Caudate nucleus (tissue), 63 donors: ENCODE measurements at places on chromosomes 6 and 20.

DNA sequence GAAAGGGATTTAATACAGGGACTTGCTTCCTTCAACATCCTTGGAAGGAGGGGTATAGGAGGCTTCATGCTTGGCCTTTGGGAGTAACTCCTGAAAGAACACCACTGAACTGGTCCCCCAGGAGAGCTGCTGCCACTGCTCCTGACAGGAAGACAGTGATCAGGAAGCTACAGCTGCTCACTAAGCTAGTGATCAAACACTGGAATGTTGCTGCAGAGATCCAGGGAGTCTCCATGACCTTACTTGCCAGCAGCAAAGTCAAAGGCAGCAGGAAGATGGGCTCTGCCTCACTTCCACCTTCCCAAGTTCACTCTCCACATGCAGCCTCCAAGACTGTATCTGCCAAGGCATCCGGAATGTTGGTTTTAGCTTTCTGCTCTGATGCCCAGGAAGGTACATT is 31.8 kb downstream of the PIM1 start:
- DNase-seq, result no peak

DNA sequence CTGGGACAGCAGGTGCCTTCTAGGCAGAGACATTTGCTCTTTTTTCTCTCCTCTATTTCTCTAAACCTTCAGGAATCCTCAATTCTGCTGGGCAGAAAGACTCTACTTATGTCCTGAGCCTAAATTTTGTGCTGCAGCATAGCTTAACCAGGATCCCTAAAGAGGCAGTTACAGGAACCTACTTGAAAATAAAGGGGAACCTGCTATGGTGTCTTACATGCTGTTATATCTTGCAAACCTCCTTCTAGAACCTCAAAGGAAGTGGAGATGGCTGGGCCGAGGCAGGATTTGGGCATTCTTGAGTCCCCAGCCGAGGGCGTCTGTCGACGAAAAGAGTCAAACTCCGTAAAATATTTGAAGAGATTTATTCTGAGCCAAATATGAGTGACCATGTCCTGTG is 17.1 kb upstream of the GMNN start:
- no peak for DNase-seq

DNA sequence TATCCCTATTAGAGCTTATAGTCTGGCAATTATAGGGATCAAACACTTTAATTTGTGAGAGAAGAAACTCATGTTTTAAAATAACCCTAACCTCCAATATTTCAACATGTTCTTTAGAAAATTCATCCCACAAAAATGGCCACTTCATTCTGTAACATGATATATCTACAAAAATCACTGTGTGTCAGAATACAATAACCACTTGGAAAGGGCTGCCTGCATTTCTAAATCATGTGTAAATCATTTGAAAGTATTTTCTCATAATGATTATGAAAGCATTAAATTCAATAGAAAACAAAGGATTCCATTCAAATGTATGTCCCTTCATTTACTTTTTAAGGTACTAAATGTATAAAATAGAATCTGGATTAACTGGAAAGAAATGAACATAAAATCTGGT is 101.4 kb upstream of the NHSL1 start:
- DNase-seq, result no peak

DNA sequence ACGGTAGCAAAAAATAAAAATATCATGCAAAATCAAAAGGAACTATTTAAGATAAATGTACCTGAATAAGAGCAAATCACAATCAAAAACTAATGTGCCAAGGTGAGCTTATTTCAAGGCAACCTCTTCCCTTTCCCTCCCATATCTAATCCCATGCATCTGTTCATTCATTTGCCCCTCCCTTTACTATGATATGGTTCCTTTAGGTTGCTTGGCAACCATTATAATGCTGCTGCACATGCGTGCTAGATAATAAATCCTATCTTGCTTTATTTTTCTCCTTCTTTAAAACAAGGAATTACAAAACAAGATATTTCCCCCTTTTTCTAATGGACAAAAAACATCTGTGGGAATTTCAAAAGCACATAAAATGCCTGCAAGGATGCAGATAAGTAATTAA is 318.2 kb upstream of the POU3F2 start:
- no peak for DNase-seq

GRCh38 chr6:74578339-74578738 is 627.5 kb downstream of the COL12A1 start:
- no peak for DNase-seq

DNA sequence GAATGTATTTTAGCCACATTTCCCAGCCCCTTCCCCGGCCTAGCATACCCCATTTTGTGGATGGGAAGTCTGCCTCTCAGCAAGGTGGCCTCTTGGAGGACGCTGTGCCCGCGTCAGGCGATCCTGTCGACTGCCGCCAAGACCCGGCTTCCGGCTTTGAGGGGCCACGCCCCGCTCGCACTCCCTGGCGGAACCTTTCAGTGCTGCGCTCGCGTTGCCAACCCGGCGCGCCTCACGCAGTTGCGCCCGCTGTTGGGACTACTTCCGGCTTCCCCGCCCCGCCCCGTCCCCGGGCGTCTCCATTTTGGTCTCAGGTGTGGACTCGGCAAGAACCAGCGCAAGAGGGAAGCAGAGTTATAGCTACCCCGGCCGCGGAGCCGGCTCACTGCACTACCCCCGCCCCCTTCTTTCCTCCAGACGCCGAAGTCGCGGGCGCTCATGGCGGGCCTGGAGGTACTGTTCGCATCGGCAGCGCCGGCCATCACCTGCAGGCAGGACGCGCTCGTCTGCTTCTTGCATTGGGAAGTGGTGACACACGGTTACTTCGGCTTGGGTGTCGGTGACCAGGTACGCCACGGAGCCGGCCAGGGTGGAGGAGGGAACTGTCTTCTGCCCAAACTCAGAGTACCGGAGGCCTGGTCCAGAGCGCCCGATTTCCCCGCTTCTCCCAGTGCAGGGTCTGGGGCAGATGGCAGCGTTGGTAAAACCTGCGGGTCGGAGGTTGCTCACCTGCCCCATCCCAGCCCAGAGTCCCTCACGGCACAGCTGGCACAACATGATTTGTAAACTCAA is at the start of gene PSMF1:
PSMF1 (plus strand) TSS at position 267 of the 792 bp plus-strand sequence; CDS start at position 439, 172 bp downstream.
- DNase-seq, result peak; percentile 92

DNA sequence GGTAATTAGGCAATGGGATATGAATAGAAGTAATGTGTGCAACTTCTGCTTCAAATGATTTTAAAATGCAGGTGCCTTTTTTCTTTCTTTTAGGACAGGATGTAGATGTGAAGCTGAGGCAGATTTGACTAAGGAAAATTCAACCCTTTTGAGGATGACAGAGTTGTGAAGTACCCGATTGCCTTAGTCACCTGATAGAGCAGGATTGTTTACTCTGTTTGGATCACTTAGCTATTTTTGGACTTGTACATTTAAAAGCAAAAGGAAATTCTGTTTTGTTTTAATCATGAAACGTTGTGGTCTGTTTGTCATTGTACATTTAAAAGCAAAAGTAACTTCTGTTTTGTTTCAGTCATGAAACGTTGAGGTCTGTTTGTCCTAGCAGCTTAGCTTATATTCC is 143.4 kb downstream of the FAM83B start:
- no peak for DNase-seq

- no peak for DNase-seq
Observed at GRCh38 chr20:43958626-43959025, 44.0 kb downstream of the TOX2 start.

DNA sequence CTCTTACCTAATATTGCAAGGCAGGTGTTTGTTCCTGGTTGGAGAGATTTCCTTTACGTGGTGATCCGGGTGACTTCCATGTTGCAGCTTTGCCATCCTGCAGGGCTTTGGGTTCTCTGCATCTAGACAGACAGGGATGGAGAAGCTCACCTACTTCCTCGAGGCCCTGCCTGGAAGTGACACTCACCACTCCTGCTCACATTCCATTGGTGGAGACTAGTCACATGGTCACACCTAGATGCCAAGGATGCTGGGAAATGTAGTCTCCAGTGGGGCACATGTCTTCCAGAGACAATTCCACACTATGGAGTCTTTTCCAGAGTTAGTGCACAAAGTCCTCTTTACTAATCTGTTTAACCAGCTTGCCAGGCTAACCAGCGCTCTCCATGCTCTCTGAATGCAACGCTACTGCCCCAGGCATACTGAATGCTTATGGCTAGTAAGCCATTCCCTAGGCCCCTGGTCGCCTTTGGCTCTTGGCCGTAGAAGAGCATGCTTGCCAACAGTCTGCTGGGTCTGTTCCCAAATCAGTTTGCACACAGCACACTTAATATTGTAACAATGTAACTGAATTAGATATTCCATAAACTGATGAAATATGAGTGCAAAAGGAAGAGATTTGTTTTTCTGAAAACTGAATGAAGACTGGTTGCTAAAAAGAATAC is 6.7 kb upstream of the KCNK15 start:
- DNase-seq, result peak; percentile 45

DNA sequence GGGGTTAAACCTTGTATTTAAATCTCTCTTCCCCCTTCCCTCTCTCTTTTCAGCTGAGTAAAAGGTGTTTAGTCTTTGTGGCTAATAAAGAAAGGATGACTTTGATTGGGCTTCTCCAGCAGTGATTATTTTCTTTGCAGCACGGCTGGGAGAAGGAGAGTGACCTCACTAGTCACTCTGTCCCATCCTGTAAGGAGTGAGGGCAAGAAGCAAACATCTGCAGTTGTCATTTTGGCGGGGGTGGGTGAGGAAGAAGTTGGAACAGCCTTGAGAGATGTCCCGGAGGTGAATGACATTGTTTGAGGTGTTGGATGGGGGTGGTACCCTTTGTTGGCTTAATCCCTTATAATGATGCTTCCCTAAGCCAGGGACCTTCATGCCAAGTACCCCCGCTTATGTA is 223.6 kb downstream of the EYA2 start:
- DNase-seq, result no peak

- no peak for DNase-seq
Observed at GRCh38 chr6:105691971-105692370, 289.1 kb upstream of the PREP start.

DNA sequence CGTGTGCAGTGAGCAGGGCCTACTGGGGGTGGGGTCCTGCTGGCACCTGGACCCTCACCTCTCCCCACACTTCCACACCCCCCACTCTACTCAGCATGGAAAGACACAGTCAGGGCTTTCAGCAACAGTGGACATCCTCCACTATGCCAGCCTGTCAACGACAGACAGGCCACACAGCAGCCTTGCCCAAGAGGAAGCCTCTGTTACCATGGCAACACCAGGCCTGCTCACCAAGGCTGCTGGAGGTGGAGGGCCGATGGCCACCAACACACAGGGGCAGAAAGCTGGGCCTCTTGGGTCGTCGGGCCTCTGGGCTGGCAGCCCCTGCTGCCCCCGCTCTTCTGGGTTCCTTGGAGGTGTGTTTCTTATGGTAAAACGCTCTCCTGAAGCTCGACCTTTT is 13.6 kb downstream of the BNIP5 start:
- no peak for DNase-seq

GRCh38 chr6:142384519-142385254 is 82.9 kb downstream of the ADGRG6 start:
- DNase-seq, result no peak

GRCh38 chr6:167298127-167298526 is 7.0 kb downstream of the UNC93A start:
- no peak for DNase-seq

- DNase-seq, result no peak
Observed at GRCh38 chr6:3745566-3746118, 5.9 kb downstream of the PXDC1 start.

GRCh38 chr20:9286501-9287461 is 217.9 kb downstream of the PLCB4 start:
- DNase-seq, result no peak

DNA sequence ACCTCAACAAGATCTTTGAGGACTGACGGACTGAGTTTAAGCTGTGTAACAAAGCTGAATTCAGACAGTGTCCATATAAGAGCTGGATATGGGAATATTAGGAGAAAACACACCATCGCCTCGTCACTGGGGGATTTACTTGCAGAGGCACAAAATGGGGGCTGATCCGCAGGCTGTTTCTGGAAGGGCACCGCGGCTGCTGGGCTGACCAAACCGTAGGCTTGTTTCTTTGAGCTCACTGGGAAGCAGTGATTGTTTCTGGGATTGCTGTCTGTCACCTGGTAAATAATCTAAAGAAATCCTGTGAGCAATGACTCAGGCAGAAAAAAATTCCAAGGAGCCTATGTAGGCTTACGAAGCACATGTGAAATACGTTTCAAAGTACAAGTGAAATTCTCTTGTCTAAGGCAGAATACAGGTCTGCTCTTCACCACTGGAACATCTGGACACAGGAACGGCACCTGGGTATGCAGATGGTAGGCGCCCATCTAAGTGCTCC is 63.9 kb upstream of the MPC1 start:
- DNase-seq, result no peak

DNA sequence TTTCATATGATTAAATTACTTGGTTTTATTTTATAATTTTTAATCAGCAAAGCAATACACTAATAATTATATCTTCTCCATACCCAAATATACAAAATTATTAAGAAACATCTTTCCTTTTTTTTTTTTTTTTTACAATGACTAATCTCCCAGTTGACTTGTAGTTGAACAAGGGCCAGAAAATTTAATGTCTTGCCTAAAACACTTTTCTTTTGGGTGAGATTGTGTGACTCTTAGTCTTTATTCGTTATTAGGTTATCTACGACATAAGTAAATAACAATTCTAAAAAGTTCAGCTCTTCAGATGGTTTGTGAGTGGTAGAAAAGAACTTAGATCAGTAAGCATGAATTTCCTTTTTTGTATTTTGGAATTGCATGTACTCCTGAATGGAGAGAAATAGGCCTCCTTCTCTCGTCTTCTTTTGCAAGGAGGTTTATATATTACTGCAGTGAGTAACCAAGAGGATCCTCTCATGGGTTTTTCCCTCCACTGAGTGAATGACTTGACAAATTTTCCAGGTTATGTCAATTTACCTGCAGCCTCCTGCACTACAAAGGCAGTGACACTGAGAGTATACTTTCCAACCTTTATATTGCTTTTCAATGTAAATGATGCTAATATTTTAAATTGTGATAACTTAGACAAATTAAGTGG is 364.5 kb upstream of the CITED2 start:
- no peak for DNase-seq

DNA sequence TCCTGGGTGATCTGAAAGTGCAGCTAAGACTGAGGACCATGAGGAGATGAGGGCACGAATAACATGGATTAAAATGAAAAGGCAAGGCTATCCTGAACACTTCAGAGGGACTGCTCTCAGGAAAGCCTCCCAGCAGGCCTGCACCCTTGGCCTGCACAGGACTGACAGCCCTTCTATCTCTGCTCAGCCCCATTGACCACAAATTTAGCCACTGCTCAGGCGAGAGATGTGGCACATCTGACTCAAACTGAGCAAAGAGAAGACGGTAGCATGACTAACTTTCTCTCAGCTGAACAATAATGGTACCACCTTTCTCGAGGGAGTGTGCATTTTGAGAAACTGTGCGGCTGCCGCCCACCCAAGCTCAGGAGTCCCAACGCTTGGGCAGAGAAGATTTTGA is 257.5 kb downstream of the ADGB start:
- no peak for DNase-seq

GRCh38 chr6:97790926-97791590 is 508.0 kb upstream of the MMS22L start:
- DNase-seq, result no peak

GRCh38 chr6:984031-984430 is 291.1 kb upstream of the EXOC2 start:
- no peak for DNase-seq

GRCh38 chr6:154453329-154453728 is 57.2 kb downstream of the CNKSR3 start:
- DNase-seq, result no peak
